ENCODE measurements at places on chromosomes 7 and 10. TPM values are rescaled to one million over a fixed set of nuclear protein-coding genes. Genes with fewer than 3 reads are reported as not detected.

SPDYE2B gene
- not detected for total RNA-seq

CH25H gene
- not detected for total RNA-seq

LIPF gene
- total RNA-seq, result not detected

DPP6 gene
- total RNA-seq, result not detected

LRRC17 gene
- total RNA-seq, result not detected

GGCT gene
- 36.3 TPM for total RNA-seq

IQUB gene
- 0.10 TPM for total RNA-seq

MYL7 gene
- not detected for total RNA-seq

TFR2 gene
- total RNA-seq, result 9.8 TPM
